ENCODE measurements at places on chromosomes 12 and 14.

- DNase-seq: no peak
These were observed 22.3 kb upstream of the AMN1 start for GRCh38 chr12:31751085-31751484.

- no peak for DNase-seq
These were observed 114.5 kb downstream of the ADGRD1 start for GRCh38 chr12:131067981-131068851.

DNA sequence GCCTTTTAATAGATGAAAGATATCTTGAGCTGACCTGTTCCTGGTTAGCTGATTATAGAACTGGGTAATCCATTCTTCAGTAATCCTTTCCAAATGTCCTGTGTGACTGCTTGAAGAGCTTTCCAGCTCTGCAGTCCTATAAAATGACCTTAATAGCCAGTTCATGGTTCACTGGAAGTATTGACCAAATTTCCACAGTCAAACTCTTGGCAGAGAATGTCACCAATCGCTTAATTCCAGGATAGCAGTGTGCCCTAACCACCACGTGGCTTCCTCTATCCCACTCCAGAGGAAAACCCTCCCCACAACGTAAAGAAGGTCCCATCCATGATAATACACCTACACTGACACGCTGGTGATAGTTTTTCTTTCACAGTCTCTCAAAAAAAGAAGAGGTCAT, 17.4 kb downstream of the PRKAB1 start:
- no peak for DNase-seq

DNA sequence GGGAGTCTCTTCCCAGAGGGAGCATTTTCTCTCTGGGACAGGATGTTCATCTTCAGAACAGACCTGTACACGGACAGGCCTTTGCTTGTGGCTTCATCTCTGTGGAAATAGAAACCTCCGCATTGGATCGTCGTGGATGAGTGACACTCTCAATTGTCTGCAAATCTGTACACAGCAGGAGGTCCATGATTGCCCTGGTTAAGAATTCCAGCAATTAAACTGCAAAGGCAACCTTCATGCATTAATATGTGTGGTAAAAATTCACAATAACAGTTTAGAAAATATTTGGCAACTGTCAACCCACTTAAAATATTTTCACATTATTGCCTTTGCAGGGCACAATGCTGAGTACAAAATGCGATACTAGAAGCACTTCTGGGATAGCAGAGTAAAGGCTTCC, 149.8 kb upstream of the SFSWAP start:
- no peak for DNase-seq

- DNase-seq: no peak
These were observed 22.2 kb upstream of the BEGAIN start for GRCh38 chr14:100609331-100609870.

DNA sequence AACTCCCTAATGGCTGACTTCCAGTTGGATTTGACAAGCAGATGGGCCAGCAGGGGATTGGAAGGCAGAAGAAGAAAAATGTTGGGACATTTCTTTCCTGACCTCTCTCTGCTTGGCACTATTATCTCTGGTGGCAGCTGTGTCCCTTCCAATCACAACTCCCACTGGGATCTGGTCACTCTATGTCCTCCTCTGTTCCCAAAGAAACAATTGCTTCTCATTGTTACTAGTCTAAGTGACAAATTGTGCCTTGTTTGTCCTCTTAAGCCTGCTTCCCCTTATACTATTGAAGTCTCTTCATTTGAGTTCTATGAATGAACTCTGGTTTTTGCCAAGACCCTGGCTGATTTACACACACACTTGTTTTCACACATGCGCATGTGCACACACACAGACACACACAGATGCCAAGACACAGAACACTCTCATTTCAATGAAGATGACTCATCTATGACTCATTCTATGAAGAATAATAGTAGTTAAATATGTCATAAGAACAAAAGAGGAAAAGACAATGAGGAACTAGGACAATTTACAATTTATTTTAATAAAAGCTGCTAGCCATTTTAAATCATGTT, 83.0 kb upstream of the FAR2 start:
- DNase-seq: peak; percentile 95

DNA sequence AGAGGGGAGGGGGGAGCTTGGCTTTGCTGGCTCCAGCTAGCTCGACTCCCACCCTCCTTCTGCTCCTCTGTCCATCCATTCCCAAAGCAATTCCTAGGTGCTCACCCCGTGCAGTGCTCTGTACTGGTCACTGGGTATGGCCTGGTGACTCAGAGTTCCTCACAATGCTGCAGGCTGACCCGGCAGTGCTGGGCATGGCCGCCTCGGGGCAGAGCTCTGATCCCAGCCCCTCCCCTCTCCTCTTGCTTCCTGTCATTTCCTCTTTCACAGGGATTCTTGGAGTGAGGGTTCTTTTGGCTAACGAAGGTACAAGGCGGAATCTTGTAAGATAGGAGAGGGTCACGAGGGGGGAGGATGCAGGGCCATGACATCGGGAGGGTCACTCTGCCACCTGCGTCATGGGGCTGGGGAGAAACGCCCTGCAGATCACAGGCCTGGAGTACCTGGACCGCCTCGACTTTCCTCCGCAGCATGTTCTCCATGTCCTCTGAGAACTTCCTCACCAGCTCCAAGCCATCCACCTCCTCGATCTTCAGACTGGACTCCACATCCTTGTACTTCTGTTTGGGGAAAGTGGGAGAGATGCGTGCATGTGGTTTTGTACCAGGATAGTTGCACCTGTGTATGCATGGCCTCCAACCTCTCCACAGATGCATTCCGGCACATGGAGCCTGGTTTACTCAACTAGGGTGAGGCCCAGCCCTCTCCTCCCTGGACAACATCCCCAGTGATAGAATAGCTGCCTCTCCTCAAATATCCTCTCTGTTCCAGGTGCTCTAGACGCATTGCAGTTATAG, 5.7 kb downstream of the CACNA2D4 start:
- DNase-seq: no peak

DNA sequence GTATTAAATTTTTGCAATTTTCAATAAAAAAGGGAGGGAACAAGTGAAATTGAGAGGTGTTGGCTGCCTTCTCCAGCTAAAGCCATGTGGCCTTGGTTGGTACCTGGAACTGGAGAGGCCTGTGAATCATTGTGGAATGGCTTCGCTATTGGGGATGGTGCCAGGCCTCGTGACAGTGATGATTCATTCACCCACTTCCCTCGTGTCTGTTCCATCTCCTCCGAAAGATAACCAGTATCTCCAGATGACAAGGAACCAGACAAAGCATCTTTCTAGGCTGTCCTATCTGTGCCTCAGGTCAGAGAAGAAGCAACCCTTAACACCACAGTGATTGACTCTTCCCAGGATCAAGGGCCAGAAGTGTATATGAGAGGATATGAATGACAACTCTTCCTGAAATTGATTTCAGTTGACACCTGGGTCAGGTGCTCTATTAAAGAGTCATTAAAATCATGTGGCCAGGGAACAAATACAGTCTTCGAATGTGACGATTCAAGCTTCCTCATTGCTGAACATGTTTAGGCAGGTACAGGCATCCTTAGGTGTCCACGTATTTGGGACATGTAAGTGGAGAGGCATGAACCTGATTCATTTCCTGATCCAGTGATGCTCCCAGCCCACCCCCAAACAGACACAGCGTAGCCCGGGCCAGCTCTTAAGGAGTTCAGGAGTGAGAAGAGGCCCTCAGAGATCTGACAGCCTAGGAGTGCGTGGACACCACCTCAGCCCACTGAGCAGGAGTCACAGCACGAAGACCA, at the start of gene RNASE7:
Gene RNASE7 (plus strand): TSS at position 687 of the 758 bp plus-strand sequence. CDS start 631 bp downstream, outside the sequence.
- DNase-seq: no peak

DNA sequence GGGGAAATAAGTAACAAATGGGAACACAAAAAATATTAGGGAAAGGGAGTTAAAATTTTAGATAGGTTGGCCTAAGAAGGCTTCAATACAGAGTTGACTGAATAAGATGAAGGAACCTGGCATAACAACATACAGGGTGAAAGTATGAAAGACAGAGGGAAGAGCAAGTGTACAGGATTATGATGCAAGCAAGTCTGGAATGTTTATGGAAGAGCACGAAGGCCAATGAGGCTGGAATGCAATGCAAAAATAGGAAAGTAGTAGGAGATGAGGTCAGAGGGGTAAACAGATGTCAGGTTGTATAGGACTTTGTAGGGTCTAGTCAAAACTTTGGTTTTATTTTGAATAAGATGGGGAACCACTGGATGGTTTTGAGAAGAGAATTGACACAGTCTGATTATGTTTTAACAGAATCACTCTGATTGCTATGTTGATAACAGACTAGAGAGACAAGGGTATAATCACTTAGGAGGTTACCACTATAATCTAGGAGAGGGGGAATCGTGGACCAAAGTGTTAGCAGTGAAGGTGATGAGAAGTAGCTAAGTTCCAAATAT, 96.8 kb downstream of the OSBPL8 start:
- no peak for DNase-seq

DNA sequence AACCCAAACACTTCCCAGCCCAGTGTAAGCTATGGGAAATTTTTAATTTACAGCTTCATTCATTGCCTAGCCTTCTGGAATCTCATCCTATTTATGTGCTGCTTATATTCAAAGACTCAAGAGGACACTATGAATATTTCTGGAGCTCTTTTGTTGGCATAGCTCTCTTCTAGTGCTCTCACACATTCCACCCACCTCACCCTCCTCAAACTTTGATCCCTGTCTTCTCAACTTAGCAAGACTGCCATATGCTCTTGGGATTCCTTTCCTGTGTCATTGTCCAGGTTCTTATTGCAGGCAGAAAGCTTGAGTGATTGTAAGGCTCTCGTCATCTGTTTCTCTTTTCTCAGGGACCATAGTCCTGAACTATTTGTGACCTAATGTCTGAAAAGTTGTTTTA, 18.0 kb upstream of the NKX2-1 start:
- DNase-seq: no peak

- no peak for DNase-seq
These were observed 3.1 kb downstream of the DGKA start for GRCh38 chr12:55933799-55934742.

DNA sequence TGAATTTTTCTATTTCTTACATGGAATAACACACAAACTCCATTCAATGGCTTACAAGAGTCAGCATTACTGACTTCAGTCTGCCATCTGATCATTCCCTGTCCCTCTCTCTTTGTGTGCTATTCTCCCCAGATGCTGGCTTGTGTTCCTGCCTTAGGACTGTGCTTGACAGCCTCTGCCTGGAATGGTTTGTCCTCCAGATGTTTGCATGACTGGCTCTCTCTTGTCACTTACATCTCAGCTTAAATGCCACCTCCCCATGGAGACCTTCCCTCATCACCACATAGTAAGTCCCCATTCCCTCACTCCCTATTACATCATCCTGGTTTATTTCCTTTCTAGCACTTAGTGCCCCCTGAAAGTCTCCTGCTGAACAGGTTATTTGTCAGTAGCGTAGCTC, 181.6 kb downstream of the KTN1 start:
- no peak for DNase-seq

DNA sequence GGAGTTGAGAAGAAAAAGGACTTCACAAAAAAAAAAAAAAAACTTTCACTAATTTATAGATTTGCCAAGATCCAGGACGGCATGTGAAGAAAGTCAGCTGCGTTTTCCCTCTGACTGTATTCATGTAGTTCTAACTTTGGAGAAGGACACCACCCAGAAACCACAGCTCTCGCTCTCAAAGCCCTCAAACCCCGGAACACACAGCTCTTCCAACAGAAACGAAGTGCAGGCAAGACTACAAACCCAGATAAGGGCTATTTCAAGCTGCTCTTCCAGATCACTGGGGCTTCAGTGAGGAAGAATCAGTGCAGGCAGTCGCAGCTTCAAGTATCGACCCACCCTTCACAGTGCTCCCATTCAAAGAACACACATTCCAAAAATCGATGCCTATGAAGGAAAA, 13.2 kb downstream of the KCNH5 start:
- no peak for DNase-seq

GRCh38 chr12:117671734-117672133, 297.1 kb downstream of the KSR2 start:
- DNase-seq: no peak

DNA sequence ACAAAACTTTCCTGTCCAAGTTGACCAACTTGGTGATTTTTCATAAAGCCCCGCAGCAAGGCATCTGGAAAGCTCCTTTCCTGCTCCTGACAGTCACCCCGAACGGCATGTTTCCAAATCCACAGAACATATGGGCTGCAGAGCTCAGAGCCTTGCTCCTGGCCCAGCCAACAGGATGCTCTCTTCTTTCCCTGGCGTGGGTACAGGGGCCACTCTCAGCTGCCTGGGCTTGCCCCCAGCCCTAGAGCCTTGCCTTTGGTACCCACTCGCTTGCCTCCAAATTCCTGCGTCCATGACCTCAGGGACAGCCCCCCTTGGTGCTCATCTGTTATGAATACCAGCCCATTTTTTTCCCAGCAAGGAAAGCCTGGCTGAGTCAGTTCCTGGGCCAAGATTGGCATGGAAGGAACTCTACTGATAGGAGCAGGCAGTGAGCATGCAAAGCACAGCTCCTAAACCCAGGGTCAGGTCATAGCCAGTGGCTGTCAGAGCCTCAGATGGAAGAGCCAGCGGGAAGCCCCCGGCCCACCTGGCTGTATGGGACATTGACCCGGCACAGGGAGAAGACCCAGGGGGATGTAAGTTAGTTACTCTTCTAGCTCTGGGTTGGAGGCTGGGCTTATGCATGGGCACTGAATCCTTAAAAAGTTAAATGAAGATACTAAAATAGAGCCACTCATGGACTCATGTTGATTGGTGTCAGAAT, 105.3 kb upstream of the RTL1 start:
- DNase-seq: no peak

GRCh38 chr14:68140076-68140741, 320.6 kb downstream of the RAD51B start:
- DNase-seq: no peak

DNA sequence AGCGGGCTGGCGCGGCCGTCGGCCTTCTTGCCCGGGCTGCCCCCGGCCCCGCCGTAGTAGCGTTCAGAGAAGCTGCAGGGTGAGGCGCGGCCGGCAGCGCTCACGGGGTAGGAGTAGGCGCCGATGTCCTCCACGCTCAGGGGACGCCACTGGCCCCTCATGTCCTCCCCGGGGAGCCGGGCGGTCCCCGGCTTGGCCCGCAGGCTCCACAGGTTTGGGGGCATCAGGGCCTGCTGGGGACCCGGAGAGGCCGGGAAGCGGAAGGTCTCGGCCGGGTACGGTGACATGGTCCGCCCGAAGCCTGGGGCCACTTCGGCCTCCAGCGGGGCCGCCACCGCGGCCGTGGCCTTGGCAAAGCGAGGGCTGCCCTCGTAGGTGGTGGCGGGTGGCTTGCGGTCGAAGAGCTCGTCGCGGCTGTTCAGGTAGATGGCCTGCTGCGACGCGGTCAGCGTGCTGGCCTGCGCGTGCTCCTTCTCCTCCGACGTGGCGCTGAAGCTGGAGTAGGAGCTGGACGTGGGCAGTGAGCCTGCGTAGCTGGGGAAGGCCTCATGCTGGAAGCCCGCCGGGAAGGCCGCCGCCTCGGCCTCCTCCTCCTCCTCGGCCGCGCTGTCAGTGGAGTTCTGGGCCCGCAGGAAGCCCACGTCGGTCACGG, 48.7 kb downstream of the BEGAIN start:
- no peak for DNase-seq

DNA sequence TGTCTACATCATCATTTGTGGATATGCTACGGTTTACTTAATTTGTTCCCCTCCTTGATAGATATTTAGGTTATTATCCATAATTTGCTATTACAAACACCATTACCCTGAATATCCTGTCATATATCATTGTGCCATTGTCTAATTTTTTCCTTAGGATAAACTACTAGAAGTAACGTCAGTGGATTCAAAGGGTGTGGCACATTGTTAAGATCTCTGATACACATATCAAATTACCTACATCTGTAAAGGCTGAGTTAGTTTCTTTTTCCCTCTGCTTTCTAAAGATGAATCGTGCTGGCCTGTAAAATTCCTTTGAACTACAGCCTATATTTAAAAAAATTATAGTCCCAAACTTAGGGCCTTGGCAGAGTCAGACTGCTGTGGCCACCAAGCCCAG, 53.9 kb upstream of the STRN3 start:
- DNase-seq: no peak

Measured in putamen (tissue), 1 donor.